ENCODE measurements at places on chromosomes 1 and 21.
A peak's percentile ranks its signal among the peaks of the same experiment; 100 is the strongest.

- no peak for DNase-seq
Observed at GRCh38 chr1:13950637-13951036, 250.6 kb downstream of the PRDM2 start.

DNA sequence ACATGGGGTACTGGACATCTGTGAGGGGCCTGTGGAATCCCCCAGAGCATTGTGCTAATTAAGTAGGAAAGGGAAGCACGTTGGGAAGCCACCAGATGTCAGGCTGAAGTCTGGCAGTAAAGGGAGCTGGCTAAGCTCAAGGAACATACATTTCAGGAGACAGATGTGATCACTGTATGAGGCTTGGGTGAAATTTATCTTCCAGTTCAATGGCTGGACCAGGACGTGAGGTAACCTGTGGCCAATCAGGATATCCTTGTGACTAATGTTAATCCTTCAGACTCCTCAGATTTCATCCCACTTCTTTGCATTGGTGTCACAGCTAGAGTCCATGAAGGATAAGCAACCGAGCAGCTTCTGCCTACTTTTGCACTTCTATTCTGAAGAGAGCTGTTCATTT, 110.2 kb upstream of the APP start:
- no peak for DNase-seq

GRCh38 chr1:53620061-53620855, 118.7 kb downstream of the GLIS1 start:
- DNase-seq, result no peak

GRCh38 chr1:158039380-158039779, 45.9 kb downstream of the KIRREL1 start:
- DNase-seq, result no peak

DNA sequence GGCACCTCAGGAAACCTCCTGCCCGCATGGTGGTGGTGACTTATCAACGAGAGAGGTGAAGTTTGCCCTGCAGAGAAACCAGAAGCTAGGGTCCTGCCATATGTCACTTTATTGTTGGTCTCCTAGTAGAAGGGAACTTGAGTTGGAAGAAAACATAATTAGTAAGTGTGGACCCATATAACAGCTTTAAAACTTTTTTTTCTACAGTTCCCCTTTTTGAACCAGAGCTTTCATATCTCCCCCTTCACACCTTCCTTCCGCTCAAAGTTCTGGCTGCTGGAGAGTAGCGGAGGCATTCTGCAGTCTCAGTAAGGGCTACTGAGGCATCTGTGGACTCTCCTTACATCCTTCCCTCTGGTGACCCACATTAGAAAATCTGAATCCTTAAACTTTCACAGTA, 48.9 kb downstream of the PHC2 start:
- peak; percentile 72 for DNase-seq

DNA sequence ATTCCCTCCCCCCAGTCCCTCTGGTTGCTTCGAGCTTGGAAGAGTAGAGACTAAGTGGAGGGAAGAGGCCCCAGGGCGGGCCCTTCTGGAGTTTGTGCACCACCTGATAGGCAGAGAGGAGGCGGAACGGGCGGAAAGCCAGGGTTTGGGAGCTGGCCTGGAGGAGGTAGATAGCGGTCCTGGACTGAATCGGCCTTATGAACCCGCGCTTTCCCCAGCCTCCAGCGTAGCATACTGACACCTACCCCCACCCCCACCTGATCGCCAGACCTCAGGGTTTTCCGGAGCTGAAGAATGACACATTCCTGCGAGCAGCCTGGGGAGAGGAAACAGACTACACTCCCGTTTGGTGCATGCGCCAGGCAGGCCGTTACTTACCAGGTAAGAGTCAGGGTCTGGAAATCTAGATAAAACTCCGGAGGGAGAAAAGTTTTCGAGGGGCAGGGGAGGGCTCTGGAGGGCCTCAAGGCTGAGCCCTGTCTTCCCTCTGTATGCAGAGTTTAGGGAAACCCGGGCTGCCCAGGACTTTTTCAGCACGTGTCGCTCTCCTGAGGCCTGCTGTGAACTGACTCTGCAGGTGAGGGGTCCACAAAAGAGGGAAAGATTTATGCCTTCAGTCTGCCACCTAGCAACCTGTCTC, 705 bp downstream of the UROD start:
- DNase-seq, result peak; percentile 22

GRCh38 chr1:109971559-109971958, 13.0 kb upstream of the AHCYL1 start:
- no peak for DNase-seq

DNA sequence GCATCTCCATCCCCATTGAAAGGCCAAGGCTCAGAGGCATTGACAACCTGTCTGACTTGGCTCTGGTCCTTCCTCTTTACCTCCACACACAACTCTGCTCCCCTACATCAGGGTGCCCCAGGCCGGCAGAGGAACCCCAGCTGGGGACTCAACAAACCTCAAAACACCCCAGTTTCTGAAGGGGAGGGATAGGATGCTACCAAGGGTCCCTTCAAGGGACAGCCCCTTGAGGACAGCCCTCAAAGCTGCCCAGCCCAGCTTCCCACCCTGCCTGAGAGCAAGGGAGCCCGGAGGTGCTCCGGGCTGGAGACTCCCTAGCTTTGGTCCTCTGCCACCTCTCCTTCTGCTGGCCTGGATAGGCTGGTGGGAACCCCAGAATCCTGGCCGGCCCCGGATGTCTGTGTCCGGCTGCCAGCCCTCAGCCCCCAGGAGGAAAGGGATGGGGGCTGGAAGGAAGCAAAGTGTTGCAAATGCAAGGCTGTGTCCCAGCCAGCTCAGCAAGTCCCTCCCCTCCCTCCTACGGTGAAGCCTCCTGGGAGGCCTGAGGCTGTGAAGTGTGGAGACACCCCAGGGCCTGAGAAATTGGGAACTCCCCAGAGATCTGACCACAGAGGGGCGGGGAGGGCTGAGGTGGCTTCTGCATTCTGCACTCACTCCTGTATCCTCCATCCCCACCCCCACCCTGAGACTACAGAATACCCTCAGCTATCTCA, 1.1 kb upstream of the MARCKSL1 start:
- peak; percentile 79 for DNase-seq

DNA sequence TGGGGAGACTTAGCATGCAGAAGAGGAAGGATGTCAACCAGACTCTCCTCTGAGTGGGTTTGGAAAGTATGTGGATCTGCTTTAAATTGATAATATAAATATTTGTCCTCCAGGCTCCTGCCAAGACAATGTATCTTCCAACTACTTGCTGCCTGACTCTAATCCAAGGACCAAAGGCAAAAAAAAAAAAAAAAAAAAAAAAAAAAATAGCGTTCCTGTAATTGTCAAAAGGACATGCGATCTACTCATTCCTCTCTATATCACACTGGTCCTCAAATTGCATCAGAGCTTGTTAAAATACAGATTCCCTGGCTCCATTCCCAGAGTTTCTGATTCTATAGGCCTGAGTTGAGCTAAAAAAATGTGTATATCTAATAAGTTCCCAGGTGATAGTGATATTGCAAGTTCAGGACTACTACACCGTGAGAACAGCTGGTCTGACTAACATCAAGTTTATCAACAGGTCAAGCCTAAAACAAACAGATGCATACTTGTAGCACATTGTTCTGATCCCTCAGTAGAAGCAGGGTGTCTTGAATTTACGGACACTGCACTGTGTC, 141.3 kb downstream of the TNR start:
- DNase-seq, result no peak

- no peak for DNase-seq
Observed at GRCh38 chr1:30041741-30042437, 681.5 kb downstream of the MATN1 start.

DNA sequence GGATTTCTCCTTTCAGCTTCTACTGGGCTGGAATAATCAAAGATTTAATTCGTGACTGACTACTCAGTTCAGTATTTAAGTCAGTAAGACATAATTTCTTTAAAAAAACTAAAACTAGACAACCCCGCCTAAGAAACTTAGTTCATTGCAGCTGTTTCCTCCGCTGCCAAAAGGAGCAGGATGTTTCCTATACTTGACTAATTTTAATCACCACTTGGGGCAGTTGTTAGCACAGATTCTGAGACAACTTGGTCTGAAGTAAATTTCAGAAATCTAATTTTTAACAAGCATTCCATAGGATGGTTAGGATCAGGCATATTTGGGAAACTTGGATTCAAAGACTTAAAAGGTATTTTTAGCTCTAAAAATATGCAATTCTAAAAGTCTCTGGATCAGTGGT, 34.0 kb downstream of the EPRS1 start:
- no peak for DNase-seq

DNA sequence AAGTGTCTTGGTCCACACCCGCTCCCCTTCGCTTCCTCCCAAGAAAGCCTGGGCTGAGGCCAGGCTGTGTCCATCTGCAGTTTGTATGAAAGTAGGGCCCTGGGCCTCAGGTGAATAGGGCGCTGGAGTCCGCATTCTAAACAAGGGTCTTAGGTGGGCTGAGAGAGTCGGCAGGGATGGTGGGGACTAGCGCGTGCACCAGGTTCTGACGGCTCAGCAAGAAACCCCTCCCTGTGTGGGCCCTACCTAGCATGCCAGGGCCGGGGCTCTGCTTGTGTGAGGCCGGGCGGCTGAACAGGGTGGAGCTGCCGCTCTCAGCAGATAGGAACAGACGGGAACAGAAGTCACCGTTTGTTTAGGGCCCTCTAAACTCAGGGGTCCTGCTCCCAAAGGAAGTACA, 1.7 kb downstream of the ACTRT2 start:
- no peak for DNase-seq

DNA sequence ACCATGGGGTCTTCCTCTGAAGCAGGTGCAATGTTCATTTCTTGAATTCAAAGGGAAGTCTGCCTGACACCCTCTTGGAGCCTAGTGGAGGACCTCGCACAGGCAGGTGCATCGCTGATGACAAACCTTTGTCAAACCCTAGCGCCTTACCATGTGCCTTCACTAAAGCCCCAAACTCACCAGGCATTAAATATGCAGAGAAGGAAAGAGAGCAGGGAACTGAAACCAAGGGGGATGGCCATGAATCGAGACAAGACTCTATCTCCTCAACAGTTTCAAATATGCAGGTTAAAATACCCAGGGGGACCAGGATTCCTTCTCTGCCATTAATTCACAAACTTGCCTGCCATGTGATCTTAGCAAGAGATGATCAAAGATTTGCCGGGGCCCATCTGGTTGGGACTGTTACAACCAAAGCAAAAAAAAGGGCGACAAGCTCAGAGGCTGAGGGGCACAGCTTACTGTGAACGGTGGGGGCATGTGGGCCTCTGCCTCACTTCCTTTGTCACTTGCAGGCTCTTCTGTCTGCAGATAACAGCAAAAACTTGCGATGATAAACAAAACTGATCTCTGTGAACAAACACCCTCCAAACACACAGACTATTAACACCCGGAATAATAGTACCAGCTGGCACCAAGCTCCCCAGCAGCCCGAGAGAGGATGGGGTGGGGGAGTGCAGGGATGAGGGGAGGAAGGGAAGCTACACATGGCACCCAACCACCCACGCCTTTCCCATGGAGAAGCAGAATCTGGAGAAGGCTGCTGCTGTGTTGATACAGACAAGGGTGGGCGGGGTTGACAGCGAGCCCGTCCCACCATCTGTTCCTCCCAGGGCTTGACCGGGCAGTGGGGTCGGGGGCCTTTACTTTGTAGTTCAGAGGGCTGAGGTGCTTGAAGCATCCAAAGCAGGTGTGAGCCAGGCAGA, 33.9 kb downstream of the TMEM63A start:
- no peak for DNase-seq

DNA sequence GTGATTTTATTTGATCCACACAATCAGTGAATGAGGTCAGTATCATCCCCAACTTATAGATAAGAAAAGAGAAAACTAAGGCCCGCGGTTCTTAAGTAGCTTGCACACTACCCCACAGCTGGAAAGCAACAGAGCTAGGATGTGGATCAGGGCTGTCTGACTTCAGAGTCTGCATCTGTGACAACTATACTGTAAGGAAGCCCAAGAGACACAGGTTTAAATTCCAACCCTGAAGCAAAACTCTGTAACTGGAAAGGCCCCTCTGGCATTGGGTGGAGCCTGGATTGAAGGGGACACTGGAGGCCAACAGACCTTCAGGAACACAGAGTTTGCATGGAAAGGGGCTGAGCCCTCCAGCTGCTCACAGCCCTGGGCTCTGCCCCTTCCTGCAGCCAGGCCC, 40.2 kb downstream of the LGR6 start:
- DNase-seq, result no peak

Data from bone marrow (tissue), 2 donors.